ENCODE measurements at places on chromosomes 2 and 18.

DNA sequence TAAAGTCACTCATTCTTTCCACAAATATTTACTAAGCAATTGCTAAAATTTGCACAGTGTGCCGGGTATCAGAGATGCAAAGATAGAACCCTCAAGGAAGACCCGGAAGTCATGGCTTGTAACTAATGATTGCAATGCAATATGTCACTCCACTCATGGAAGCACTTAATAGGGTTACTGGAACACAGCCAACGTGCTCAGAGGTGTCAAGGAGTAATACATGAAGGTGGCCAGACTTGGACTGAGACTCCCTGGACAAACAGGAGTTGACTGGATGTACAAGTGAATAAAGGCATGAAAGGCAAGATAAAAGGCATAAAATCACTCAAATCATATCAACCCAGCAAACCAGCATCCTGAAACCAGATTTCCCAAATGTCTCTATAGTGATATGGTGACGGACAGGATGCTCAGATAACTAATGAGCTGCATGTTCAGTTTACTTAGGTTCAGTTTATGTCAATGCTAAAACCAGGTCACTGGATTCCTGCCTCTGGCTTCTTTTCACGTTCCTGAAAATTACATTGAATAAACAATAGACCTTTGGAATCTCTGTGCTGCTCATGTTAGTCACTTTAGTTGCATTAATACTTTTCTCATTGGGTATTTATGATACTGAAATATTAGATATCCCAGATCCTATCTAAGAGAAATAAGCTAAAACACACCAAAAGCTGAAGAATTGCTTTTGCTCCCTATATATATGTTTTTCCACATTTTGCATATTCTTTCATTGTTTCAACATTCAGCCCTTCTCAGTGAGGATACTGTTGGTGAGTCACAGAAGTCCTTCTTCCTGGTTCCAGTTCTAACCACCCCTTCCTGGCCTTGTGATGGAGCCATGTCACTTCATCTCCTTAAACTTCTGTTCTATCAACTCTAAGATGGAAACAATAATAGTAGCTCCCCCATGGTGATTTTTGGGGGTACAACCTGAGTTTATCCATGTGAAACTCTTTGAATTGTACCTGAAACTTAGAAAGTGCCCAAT, 688.9 kb upstream of the ID2 start:
- no peak for DNase-seq

GRCh38 chr2:233098618-233099017, 38.5 kb downstream of the INPP5D start:
- no peak for DNase-seq

- no peak for DNase-seq
Observed at GRCh38 chr2:234986390-234986789, 34.6 kb downstream of the SH3BP4 start.

DNA sequence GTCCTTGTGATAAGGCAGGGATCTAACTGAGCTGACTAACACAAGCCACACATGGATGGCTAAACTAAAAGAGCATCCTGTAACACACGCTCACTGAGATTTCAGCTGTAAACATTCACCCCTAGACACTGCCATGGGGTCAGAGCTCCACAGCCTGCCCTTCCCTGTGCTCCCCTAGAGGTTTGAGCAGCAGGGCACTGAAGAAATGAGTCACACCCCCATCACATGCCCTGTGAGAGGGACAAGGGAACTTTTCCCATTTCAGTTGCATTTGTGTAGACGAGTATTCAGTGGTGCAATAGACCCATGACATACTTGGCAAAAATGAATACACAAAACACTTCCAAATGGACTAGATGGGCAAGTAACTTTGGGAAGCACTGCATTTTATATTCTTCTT, 402.4 kb upstream of the LRRTM1 start:
- no peak for DNase-seq

GRCh38 chr2:109125593-109126500, 3.2 kb upstream of the SH3RF3 start:
- DNase-seq, result peak; percentile 93

DNA sequence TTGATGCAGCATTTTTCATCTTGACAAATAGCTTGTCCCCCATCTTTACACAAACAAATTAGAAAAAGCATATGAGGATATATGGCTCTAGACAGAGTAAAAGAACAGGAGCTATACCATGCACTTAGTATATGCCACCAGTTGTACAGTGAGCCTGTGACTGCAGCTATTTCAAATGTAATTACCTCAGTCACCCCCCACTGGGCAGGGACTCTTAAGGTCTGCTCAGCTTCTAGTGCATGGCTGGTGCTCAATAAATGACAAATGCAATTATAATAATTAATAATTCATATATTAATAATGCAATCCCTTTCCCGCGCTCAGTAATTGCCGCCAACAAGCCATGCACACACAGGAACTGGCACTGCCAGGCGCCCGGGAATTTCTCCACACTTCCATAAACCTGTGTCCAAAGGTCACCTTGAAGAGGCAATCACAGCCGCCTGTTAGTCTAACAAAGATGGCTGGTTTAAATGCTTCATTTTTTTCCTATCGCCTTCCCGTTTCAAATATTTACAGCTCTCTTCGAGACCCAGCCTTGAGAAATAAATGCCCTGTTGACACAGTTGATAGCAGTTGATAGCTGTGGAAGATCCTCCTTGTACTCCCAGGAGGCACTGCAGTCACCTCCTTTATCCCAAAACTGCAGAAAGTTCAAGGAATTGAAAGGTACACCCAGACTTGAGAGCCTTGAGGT, 156.6 kb downstream of the INO80D start:
- no peak for DNase-seq

- DNase-seq, result no peak
Observed at GRCh38 chr18:44699572-44700261, 19.0 kb downstream of the SETBP1 start.

DNA sequence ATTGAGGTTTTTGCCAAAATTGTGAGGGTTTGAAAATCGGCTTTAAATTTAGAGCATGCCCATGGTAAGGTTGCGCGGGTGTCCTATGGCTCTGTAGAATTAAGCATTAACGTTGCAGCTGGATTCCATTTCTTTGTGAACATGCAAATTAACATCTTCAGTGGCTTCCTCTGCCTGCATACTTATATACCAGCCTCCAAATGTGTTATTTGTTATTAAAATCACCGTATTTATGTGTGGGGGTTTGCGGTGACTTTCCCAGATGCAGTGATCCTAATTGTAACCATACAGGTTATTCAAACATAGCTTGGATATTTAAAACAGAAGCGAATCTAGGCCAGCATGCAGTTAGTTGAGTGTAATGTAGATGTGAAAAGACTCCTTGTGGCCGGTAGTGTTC, 80.2 kb downstream of the TGOLN2 start:
- no peak for DNase-seq

DNA sequence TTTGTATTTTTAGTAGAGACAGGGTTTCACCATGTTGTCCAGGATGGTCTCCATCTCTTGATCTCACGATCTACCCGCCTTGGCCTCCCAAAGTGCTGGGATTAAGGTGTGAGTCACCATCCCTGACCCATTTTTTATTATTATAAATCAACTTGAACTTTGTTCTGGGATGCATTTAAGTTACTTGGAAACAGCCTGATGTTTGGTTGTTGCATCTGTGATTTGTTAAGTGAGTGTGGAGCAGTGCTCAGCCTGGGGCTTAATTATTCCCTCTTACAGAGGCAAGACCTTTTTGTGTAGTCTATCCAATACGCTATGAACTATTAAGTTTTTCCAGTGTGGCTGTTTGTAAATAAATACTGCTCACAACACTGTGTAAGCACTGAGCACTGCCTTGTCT, 32.6 kb downstream of the MTA3 start:
- no peak for DNase-seq

DNA sequence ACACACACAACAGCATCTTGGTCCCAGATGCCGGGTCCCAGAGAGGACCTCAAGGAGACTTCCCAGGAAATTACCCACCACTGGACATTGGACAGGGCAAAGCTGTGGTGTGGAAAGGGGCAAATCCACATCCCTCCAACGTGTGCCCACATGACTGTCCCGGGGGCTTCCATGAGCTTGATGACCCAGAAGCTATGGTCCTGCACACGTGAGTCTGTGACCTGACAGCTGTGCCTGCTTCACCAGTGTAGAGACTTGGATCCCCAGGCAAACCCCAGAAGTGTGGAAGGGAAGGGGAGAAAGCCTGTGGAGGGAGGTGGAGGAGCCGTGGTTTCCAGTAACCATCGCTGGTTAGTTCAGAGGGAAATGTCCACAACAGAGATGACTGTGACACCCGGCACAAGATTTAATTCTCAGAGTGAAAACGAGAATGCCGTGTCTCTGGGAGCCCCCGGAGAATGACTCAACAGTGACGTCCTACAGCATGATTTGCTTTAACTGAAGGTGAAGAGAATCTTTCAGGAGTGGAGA, 19.1 kb upstream of the GPR55 start:
- DNase-seq, result no peak

DNA sequence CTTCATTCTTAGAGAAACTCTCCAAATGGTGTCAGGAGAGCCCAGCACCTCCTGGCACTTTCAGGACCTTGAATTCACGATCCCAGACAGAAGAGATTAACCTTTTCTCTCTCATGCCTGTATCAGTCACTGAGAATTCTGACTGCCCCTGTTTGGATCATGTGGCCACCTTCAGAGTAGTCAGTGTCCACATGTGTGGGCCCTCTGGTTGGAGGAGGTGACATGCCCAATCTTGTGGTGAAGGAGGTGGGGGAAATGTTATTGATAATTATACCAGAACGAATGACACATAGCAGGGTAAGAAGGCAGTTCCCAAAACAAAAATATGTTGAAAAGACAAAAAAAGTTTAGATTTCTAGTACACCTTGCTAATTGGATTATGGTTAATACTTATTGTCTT, 31.7 kb downstream of the UBXN4 start:
- DNase-seq, result no peak

GRCh38 chr2:209348433-209348832, 75.4 kb upstream of the MAP2 start:
- DNase-seq, result peak; percentile 21

DNA sequence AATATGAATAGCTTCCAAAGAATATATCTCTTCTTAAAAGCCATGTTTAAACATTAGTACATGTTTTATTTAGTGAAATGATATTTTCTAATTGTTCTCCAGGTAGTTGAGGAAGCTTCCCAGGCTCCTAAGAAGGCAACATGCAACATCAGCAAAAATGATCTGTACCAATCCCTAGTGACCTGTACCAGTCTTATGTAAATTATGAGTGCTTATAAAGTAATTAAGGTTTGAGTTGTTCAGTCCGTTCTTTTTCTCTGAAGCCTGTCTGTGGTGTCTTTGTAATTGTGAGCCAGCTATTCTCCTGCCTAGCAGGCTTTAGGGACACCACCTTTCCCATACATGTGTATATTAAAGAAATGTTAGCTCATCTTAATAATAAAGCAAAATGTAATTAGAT, 98.2 kb downstream of the PKP4 start:
- no peak for DNase-seq

DNA sequence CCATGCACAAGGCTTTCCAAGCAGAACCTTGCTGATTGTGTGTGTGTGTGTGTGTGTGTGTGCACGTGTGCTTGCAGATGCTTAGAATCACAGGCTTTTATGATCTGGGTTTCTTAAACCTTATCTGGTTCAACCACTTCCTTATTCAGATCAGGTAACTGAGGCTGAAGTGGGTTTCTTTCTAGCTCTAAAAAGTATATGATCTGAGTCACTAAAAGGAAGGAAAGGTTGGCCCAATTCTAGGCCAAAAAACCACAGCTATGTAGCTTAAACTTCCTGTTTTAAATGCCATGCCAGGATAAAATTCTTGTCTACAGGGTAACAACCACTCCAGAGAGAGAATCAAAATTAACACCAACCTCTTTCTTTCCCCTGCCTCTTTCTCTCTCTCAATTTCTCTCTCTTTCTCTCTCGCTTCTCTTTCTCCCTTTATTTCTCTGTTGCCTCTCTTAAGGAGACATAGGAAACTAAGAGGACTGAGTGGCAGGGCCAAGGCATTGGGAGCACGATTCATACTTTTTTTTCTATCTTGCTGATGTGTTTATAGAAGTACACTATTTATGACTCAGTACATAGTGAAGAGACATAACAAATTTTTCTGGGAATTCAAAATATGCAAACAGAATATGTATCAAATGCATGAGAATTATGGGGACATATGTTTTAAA, 140.3 kb downstream of the TRIB2 start:
- DNase-seq, result peak; percentile 83

GRCh38 chr2:66516499-66516898, 81.6 kb downstream of the MEIS1 start:
- no peak for DNase-seq

DNA sequence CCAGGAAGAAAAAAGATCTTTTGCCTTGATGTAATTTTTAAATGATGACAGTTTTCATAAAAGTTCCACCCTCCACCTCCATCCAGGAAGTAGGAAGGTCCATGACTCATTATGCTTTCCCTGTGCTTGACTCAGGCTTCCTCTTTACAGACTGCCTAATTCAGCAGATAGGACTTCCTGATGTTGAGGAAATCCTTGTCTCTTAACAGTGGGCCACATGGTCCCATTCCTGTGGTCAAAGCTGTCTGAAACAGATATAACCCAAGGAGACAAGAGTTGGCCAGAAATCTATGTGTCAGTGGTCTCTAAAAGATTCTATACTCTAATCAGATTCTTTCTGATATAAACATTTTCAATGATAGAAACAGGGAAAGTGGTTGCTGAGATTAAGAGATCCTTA, 119.1 kb downstream of the BAZ2B start:
- DNase-seq, result peak; percentile 51

DNA sequence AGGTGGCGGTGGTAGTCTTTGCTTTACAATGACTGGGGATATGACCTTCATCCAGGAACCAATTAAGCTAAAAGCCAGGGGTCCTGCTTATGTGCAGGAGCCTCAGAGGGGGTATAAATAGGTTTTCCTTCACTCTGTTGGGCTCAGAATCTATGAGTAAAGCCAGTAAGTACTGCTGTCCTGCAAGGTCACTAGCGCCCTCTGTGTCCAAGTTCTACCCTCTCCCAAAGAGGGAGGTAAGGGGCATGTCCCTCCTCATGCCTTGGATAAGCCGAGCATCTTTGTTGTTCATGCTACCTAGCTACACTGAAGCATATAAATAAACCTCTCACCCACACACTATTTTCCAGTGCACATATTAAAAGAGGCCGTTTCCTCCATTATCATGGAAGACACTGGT, 79.4 kb downstream of the SPRED2 start:
- no peak for DNase-seq

GRCh38 chr2:203887677-203888076, 20.1 kb downstream of the CTLA4 start:
- DNase-seq, result peak; percentile 46

- DNase-seq, result peak; percentile 73
Observed at GRCh38 chr2:29115797-29116781, 874 bp downstream of the CLIP4 start.

GRCh38 chr2:104844807-104845551, 8.9 kb upstream of the POU3F3 start:
- peak; percentile 87 for DNase-seq

DNA sequence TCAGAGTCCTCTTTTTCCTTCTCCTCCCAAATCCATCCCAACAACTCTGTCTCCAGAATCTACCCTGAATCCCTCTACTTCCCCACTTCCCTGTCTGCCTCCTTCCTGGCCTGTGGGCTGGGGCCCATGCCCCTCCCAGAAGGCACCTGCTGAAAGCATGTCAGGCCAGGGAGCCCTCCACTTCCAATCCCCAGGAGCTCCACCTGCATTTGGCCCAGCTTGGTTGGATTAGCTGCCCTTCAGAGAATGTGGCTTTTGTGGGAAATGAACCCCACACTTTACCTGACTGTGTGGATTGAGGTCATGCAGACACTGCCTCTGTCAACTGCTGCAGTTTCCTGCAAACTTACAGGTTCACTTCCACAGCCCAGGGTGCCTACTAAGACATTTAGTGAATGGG, 58.5 kb downstream of the ACOXL start:
- no peak for DNase-seq

GRCh38 chr2:149606251-149606811, 18.8 kb upstream of the MMADHC start:
- no peak for DNase-seq

GRCh38 chr2:213084261-213084660, 67.2 kb downstream of the IKZF2 start:
- DNase-seq, result no peak
